ENCODE measurements at places on chromosomes 5 and 9. TPM values are rescaled to one million over a fixed set of nuclear protein-coding genes. Genes with fewer than 3 reads are reported as not detected.

GRCh38 chr9:87499424-87500017, 1.9 kb downstream of the DAPK1 start:
- no peak for DNase-seq

- DNase-seq: no peak
Observed at GRCh38 chr5:67963789-67964519, 251.6 kb upstream of the PIK3R1 start.

HIGD2A gene
- 99.6 TPM for total RNA-seq

PLPP1 gene
- total RNA-seq: 22.0 TPM

DNA sequence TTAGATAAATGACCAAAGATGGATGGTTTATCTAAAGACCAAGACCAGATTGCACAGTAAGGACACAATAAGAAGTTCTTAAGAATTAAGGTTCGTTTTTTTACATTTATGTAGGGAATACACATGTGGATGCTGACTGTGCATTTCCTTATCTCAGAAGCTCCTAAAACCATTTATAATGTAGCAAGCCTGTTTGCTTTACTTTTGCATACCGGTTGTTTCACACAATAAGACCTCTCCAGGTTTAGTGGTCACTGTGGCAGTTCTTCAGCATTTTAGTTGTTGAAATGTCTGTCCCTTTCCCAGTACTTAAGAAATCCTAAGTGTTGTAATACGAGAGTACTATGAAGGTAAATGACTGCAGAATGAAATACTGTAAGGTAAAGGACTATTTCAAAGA, 43.6 kb downstream of the BASP1 start:
- no peak for DNase-seq

FAXDC2 gene
- total RNA-seq: 3.4 TPM

DNA sequence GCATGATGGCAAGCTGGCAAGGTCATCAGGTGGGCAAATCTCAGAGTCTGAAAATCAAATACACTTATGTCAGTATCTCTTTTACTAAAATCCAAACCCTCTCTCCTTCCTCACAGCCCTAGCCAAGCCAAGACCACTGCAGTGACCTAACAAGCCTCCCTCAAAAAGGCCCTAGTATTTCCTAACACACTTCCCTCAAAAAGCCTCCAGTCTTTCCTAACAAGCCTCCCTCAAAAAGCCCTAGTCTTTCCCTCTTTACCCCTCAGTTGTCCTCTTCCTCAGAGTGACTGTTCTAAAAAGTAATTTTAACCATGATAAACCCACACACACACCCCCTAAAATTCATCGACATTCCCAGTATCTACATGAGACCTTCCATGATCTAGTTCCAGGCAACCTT, 140.0 kb downstream of the CDK5RAP2 start:
- no peak for DNase-seq

- DNase-seq: no peak
Observed at GRCh38 chr5:35320029-35320428, 89.7 kb upstream of the PRLR start.

MAT2B gene
- 42.2 TPM for total RNA-seq

FOXD4 gene
- 0.54 TPM for total RNA-seq

DNA sequence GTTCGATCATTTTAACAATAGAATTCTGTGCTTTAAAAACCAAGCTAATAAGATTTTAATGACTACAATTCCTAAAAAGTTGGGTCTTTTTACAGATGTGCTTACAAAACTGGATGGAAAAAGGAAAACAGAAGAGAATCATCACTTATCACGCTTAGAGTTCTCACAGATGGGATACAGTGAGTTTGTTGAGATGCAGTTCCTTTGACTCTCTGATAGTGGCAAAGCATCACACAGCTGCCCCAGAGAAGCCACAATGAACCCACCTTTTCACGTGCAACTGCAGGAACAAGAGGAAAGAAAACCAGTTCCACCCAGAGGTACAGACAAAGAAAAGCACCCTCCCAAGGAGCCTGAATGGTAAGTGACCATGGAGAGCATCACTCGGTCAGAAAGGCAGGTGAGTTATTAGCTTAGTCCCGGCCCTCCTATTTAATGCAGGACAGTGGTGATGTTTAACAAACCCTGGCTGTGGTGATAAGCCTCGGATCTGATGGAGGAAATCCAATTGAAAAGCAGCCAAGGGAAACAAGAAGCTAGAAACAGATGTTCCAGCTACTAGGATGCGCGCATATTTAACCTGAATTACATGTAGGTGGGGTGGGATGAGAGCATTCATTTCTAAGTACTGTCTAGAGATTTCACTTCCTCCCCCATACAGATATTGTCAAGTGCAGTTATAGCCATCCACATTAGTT, 167.7 kb downstream of the TARS1 start:
- DNase-seq: no peak

- no peak for DNase-seq
Observed at GRCh38 chr5:148937239-148937638, 110.8 kb downstream of the ADRB2 start.
